CD4-positive, alpha-beta T cell treated with Interleukin-2 at 100 ng/mL for 4 hours (primary cell): ENCODE measurements at places on chromosomes 13 and 19.

GRCh38 chr13:52061587-52061986, 37.1 kb downstream of the UTP14C start:
- no peak for DNase-seq

GRCh38 chr19:45515081-45515624, 7.9 kb downstream of the VASP start:
- peak; percentile 42 for DNase-seq

GRCh38 chr13:65585346-65585745, 1644.8 kb downstream of the PCDH9 start:
- no peak for DNase-seq

GRCh38 chr13:41049480-41050440, 11.5 kb upstream of the WBP4 start:
- DNase-seq = no peak

GRCh38 chr13:41966671-41967070, 5.8 kb upstream of the VWA8 start:
- DNase-seq = no peak

GRCh38 chr13:98537740-98538139, 39.2 kb downstream of the STK24 start:
- no peak for DNase-seq

DNA sequence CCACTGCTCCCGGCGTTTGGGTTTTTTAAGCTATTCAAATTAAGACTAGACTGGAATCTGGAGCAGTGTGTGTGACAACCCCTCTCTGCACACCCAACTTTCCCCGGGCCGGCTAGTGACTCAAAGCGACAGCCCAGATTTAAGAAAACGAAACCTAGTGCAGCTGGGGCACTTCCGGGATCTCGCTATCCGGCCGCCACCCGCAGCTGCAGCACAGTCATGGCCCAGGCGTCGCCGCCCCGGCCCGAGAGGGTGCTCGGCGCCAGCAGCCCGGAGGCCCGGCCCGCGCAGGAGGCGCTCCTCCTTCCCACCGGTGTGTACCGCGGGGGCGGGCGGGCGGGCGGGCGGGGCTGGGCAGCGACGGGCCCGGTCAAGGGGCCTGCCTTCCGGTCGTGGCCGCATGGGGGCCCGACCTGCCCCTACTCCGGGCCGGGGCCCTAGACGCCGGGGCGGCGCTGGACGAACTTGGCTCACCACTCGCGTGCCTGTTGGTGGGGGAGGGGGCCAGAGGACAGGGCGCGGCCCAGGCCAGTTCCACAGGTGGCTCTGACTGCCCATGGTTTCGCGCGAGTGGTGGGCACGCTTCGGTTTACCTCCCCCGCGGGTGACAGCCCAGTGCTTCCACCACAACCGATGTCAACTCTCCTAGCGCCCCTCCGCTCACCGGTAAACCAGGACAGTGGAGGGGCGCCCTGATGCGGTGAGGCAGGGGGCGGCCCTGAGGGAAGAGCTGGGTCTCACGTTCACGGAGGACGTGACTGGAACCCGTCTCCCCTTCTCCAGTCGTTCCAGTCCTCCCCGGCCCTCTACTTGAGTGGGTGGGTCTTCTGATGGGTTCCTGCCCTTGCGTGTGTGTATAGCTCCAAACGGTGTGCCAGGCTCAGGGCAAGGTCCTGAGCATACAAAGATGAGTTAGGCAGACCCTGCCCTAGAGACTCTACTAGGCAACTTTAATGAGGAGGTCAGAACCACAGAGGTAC, at the start of gene PHF11:
PHF11 (plus strand) TSS at position 171 of the 980 bp plus-strand sequence; CDS start at position 220, 49 bp downstream.
- DNase-seq = peak; percentile 91

DNA sequence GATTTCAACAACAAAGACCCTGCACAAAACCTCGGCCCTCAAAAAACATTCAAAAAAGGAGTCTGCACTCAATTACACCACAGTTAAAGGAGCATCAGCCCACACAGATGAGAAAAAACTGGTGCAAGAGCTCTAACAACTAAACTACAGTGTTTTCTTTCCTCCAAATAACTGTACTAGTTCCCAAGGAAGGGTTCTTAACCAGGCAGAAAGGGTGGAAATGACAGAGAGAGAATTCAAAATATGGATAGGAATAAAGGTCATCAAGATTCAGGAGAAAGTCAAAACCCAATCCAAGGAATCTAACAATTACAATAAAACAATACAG, 176.4 kb upstream of the TRPC4 start:
- DNase-seq = no peak
